ENCODE measurements at places on chromosomes 5 and 9.

GRCh38 chr5:45411971-45412612 is 284.1 kb downstream of the HCN1 start:
- DNase-seq, result peak; percentile 66

DNA sequence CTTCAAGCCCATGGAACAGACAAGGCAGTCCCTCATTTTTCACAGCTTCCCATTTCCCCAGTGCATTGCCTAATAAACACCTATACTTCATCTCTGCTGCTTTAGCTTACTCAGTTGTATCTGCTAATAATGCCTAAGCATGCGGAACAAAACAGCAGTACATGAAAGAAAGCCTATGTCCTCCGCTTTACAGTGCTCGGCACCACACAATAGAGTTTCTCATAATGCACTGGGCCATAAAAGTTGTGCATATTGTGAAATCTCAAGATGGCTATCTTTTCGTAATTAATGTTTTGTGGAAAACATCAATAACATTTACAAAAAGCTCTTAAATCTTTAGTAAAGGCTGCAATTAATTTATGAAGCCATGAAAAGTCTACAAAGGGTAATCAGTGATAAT is 69.3 kb downstream of the DENND1A start:
- DNase-seq, result no peak

GRCh38 chr9:121817476-121817875 is 166.0 kb downstream of the DAB2IP start:
- no peak for DNase-seq

DNA sequence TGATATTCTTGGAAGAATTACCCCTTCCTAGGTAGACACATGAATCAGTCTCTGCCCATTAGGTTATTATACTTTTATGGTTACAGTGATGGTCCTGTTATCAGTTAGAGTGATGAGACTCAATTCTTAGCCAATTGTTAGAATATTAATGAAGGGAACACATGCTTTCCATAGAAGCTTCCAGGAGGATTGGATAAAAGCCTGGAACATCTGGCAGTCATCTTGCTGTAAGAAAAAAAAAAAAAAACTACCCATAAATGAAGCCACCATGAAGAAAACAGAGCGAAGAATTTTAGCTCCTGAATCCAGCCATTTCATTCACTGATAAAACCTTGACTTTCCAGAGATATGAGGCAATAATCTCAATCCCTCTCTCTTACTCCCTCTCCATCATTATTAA is 262.5 kb upstream of the GRIN3A start:
- no peak for DNase-seq

GRCh38 chr5:127571314-127572131 is 54.1 kb downstream of the PRRC1 start:
- DNase-seq, result no peak

DNA sequence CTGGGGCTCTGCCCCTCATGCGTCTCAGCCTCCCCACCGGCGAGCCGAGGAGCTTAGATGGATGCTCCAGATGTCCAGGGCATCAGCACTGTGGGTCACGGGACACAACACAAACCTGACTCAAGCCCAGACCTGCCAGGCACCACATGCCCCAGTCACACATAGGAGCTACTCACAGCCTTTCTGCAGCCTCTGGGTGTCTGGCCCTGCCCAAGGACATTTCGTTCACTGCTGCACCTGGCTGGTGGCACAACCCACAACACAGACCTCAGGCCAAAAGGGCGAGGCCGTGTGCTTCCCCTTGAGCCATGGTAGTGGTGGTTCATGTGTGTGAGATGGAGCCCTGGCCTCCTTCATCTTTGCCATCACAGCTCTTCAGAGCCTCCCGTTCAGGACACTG is 89.6 kb upstream of the FCN2 start:
- no peak for DNase-seq

- DNase-seq, result peak; percentile 82
These were observed 456.5 kb upstream of the CDH9 start for GRCh38 chr5:27494887-27495286.
